Anterior cingulate cortex (tissue), 58 donors: ENCODE measurements at places on chromosomes 1 and 21.

DNA sequence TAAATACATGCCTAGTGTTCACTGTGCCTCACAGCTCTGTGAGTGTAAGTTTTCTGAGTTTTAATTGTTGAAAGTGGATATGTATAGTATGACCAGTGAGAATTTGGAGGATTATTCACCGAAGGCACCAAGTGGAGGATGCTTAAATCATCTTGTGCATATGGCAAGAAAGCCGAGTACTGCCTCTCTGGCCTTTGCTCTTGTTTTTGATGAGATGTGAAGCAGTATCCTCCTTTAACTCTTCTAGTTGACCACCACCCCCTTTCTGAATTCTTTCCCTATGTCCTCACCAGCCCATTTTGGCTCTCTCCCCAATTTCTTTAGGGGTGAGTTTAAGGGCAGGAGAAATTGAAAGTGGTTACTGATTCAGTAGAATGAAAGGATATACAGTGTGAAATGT lies 130.4 kb downstream of the SYT2 start:
- DNase-seq = no peak

GRCh38 chr1:27099135-27099586 lies 55.8 kb downstream of the SLC9A1 start:
- DNase-seq = no peak

DNA sequence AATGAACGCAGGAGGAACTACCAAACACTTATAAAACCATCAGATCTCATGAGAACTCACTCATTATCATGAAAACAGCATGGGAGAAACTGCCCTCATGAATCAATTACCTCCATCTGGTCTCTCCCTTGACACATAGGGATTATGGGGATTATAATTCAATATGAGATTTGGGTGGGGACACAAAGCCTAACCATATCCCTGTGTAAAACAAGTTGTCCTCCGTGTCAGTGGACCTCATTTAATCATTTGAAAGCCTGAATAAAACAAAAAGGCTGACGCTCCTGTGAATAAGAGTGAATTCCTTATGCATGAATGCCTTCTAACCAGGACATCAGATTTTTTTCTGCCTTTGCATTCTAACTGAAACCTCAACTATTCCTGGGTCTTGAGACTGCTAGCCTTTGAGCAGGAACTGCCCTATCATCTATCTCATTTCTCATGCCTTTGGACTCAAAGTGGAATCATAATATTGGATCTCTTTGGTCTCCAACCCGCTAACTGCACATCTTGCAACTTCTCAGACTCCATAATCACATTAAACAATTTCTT lies 648.8 kb downstream of the ADGRL2 start:
- no peak for DNase-seq

GRCh38 chr1:60600532-60600931 lies 481.8 kb upstream of the NFIA start:
- no peak for DNase-seq

GRCh38 chr1:54377040-54377691 lies 29.0 kb downstream of the SSBP3 start:
- DNase-seq = no peak

GRCh38 chr1:51559501-51559900 lies 40.4 kb upstream of the EPS15 start:
- no peak for DNase-seq

- DNase-seq = no peak
Measured at GRCh38 chr1:31750858-31751510, 13.2 kb downstream of the ADGRB2 start.

DNA sequence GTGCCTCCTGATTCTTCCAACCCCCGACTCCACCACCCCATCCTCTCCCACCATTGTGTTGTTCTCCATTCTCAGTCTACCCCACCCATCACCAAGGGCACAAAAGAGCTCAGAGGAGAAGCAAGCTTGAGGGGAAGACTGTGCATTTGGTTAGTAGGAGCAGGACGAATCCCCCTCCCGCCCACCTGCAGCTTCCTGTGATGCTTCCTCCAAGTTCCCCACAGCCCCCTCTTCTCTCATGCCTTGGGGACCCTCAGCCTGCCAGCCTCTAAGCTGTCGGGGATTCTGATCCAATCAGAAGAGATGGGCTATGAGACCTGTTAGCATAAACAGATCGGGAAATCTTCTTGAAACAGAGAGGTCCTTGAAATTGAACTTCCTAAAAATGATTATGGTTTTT lies 22.2 kb upstream of the CAPZB start:
- no peak for DNase-seq

GRCh38 chr1:158800526-158800925 lies 19.5 kb upstream of the OR6N2 start:
- DNase-seq = no peak

DNA sequence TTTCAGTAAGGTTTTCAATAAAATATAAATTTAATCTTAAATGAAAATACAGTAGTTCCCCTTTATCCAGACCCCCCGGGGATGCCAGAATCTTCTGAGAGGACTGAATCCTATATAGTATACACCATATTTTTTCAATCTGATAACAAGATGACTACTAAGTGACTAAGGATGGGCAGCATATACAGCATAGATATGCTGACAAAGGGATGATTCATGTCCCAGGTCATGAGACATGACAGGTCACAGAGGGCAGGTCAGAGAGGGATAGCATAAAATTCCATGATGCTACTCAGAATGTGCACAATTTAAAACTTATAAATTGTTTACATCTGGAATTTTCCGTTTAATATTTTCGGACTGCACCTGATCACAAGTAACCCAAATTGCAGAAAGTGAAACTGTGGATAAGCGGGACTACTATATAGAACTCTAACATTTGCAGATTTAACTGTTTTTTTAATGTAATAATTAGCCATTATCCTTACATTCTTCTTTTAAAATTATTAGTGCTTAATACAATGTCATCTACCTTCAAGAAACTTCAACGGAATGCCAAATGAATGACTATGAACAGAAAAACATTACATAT lies 48.8 kb downstream of the LRRC40 start:
- no peak for DNase-seq

DNA sequence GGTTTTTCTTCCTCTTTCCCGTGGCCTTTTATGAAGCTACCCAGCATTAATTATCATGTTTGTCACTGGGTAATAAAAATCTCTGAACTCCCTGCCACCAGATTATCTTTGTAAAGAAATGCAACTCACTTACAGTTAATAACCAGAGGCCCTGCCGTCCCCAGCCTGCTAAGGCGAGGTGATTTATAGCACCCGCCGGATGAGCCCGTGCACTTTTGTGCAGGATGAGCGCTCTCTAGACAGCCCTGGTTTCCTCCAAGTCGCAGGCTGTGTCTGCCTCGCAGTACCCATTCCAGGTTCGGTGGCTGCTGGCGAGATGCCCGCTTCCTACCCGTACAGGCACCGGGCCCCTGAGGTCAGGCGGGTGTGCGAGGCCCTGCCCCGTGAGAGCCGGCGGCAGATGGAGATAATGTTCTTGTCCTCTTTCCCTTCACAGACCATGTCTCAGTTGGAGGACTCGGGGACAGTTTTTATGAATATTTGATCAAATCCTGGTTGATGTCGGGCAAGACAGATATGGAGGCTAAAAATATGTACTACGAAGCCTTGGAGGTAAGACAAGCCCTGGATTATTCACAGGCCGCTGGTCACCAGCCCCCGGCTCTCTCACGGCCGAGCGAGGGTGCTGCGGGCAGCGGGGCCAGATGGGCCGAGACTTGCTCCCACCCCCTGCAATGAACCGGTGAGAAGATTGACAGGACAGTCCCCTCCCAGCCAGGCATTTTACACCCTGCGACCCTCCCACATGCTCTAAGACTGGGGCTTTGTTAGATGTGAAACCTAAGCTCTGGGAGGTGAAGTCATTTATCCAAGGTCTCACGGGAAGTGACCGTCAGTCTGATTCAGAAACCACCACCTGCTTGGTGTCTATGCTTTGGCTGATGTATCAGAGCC lies 28.5 kb upstream of the SELENON start:
- DNase-seq = no peak

- no peak for DNase-seq
Measured at GRCh38 chr1:228647523-228648444, 87.5 kb upstream of the RHOU start.

GRCh38 chr21:33378081-33378480 lies 25.1 kb upstream of the IFNGR2 start:
- DNase-seq = no peak

- no peak for DNase-seq
Measured at GRCh38 chr1:29415156-29415830, 179.0 kb downstream of the PTPRU start.

DNA sequence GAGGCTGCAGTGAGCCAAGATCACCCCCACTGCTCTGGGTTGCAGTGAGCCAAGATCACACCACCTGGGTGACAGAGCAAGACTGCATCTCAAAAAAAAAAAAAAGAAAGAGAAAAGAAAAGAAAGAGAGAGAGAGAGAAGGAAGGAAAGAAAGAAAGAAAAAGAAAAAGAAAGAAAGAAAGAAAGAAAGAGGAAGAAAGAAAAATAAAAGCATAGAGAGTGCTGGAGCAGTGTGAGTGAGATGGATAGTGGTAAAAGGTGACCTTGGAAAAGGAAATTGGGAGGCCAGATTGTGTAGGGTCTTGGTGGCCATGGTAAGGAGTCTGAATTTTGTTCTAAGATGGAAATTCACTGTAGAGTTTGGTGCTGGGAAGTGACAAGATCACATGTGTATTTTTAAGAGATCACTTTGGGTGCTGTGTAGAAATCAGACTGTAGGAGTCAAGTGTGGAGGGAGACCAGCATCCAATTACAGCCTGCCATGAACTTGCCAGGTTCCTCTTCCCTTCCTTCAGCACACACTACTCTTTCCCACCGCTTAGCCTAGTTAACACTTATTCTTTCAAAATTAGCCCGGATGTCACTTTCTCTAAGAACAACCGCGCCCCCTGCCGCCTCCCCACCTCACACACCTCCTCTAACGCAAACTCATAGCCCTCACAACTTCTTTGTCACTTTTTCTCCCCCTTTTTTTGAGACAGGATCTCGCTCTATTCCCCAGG lies 17.9 kb downstream of the MTX1 start:
- DNase-seq = peak; percentile 28

GRCh38 chr1:158819461-158820443 lies 11.4 kb upstream of the MNDA start:
- no peak for DNase-seq

GRCh38 chr1:226474041-226474440 lies 66.1 kb upstream of the PARP1 start:
- DNase-seq = no peak

DNA sequence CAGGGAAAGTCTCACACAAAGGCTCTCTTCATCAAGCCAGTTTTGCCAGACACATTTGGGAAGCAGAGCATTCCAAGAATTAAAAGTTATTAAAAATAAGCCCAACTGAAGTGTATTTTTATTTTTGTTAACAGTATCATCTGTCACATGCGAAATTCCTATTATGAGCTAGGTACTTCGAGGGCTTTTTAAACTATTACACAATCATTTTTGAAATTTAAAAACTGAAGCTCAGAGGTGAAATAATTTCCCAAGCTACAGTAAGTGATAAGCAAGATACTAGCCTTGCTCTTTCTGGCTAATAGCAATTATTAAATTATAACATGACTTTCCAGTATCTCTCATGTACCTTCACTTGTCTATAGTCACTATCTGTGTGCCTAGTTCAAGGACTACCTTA lies 12.0 kb upstream of the NRAS start:
- no peak for DNase-seq

GRCh38 chr1:36805979-36806640 lies 228.2 kb downstream of the GRIK3 start:
- no peak for DNase-seq

DNA sequence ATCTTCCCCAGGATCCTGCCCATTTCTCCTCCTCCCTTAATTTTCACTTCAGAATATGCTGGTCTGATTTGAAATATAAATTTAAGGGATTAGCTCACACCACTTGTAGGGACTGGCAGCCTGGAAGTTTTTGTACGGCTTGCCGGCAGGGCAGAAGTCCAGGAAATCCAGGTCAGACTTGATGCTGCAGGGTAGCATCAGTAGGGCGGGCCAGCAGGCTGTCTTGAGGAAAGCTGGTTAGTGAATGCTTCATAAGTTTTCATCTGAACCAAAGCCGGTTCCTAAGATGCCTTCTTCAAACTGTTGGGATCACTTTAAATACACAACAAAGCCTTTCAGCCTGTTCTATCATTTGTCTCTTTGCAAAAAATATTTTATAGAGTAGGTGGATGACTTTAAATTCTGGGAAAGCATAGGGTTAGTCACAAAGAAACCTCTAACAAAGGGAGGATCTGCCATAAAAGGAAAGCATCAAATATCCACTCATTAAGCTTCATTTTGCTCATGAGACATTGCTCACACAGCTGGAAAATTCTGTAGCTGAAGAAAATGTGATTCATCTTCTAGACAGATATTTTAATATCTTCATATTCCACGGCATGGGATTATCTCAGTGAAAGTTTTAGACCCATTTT lies 90.7 kb upstream of the GFI1 start:
- DNase-seq = no peak

- no peak for DNase-seq
Measured at GRCh38 chr1:228308628-228309325, 97.9 kb downstream of the TRIM11 start.

DNA sequence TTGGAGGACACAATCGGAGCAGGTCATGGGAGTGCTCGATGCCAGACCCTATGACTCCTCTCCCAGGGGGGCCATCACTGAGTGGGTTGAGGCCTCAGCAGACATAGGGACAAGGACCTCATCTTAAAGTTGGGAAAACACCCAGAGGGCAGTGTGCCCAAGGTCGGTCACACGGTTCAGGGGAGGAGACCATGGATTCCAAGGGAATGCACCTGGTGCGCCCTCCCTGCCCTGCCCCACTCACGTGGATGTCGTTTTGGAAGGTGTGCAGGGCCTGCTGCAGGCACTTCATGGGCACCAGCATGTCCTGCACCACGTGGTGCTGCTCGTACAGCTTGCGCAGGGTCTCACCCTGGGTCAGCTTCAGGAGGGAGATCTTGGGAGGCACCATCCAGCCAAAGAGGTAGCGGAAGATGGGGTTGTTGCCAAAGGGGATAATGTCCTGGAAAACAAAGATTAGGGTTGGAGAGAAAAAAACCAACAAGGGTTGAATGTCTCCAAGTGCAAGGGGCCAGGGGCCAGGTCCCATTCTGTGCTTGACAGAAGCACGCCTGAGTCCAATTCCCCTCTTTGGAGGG lies 33.1 kb downstream of the DHCR24 start:
- no peak for DNase-seq

- DNase-seq = peak; percentile 38
Measured at GRCh38 chr1:213997038-213997771, 9.4 kb downstream of the PROX1 start.

GRCh38 chr1:198764748-198765147 lies 125.9 kb downstream of the PTPRC start:
- no peak for DNase-seq
